ENCODE measurements at places on chromosomes 6 and 20.

GRCh38 chr6:34233867-34234266, 2.8 kb upstream of the HMGA1 start:
- no peak for DNase-seq

GRCh38 chr20:24718696-24719095, 230.4 kb upstream of the CST7 start:
- DNase-seq, result no peak

- no peak for DNase-seq
Observed at GRCh38 chr20:3101737-3102574, 17.4 kb upstream of the AVP start.

DNA sequence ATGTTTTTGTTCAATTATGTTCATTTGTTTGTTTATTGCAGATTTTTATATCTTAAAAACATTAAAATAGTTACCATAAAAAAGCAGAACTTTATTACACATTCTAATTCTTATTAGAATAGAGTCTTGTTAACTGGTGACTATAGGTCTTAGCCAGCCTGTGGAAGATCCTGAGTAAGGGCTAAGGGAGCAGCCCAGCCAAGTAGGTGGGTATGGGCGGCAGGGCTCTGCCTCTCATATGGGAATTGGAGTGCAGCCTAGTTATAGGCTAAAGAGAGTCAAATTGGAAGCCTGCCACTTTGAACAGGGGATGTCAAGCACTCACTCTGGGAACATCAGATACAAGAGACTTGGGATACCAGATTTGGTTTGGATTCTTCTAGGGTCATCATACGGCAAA, 10.5 kb upstream of the HSF2 start:
- DNase-seq, result no peak

- no peak for DNase-seq
Observed at GRCh38 chr6:158230967-158231550, 62.9 kb downstream of the GTF2H5 start.

All from hematopoietic multipotent progenitor cell treated with erythropoietin and hydrocortisone succinate and interleukin-3 and kit ligand, for 15 days (in vitro differentiated cells).